CD14-positive monocyte (primary cell): ENCODE measurements at places on chromosomes 16 and 17.

DNA sequence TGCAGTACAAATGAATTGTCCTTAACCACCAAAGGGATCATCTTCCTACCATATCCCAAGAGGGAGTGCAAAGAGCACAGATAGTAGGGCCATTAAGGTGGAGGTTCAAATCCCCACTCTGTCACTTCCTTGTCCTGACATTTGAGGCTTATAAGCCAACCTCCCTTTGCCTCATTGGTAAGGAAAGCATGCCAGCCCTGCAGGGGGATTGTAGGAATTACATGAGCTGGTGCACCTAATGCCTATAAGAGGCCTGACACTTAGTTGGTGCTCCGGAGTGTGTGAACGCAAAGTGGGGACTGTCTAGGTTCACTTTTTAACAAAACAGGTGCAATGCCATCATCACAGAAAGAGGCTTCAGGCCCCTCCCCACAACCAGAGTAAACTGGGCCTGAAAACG lies 374.4 kb downstream of the SNX29 start:
- no peak for DNase-seq

DNA sequence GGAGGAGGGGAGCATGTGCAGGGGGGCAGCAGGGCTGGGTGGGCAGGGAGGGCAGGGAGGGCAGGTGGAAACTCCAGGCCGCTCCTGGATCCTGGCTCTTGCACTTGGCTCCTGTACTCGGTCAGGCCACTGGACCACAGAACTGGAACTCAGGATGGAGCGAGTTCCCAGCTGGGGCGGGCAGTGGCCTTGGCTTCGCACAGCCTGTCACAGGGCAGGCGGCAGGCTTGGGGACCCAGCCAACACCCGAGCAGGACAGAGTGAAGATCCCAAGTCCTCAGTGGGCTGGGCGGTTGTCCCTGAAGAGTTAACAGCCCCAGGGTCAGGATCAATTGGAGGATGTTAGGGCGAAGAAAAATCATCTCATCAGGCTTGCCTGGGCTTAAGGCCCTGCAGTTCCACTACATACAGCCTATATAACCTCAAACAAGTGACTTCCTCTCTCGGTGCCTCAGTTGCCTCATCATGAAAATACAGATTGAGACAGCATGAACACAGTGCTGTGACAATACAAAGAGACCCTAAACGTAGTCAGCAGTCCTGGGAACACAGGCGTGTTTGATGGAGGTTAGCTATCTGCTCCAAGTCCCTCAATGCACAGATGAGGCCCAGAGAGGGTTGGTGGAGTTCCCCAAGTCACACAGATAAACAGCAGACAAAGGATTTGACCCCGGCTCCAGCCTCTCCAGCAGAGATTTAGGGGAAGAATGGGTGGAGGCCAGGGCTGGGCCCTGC lies 21.9 kb downstream of the ZNF423 start:
- no peak for DNase-seq

GRCh38 chr17:68705714-68706076 lies 104.5 kb upstream of the FAM20A start:
- DNase-seq: no peak

- DNase-seq: no peak
Measured at GRCh38 chr17:82929011-82929622, 89.3 kb upstream of the ZNF750 start.

- DNase-seq: no peak
Measured at GRCh38 chr16:28297784-28298510, 5.6 kb downstream of the SBK1 start.

DNA sequence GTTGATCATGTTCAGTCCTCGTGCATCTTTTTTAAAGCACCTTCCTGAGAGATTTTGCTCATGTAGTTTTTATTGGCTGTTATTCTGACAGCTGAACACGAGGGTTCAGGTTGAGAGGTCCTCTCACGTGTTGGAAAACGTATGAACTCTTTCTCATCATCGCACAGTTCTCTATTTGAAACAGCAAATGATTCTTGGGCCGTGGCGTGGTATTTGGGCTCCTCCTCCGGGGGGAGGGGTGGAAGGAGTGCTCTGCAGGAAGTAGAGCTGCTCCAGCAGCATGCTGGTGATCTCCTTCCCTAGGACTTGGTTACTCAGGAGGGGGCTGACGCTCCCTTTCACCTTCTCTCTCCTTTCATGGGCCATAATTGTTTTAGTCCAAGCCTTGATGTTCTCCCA lies 70.4 kb downstream of the KSR1 start:
- DNase-seq: peak; percentile 78

DNA sequence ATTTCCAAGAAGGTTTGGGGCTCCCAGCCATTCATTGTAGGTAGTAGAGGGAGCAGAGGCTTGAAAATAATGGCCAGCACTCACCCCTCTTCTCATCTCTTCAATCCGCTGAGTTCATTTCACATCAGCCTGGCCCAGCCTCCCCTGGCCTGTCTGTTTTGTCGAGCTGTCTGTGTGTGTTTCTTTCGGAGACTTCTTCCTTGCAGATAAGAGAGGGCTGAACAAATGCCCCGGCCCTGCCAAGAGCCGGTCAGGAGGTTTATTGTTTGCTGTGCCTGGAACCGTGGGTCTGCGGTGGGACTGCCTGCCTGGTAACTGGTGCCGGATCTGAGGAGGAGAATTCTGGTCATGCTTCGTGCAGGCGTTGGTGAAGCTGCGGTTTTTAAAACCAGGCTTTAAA lies 3.4 kb downstream of the VPS4A start:
- DNase-seq: no peak

- no peak for DNase-seq
Measured at GRCh38 chr17:38730526-38731379, 612 bp downstream of the CISD3 start.

- DNase-seq: peak; percentile 70
Measured at GRCh38 chr17:77445760-77446532, 305.2 kb downstream of the SEC14L1 start.

GRCh38 chr17:73575470-73576221 lies 68.6 kb downstream of the SDK2 start:
- DNase-seq: no peak

DNA sequence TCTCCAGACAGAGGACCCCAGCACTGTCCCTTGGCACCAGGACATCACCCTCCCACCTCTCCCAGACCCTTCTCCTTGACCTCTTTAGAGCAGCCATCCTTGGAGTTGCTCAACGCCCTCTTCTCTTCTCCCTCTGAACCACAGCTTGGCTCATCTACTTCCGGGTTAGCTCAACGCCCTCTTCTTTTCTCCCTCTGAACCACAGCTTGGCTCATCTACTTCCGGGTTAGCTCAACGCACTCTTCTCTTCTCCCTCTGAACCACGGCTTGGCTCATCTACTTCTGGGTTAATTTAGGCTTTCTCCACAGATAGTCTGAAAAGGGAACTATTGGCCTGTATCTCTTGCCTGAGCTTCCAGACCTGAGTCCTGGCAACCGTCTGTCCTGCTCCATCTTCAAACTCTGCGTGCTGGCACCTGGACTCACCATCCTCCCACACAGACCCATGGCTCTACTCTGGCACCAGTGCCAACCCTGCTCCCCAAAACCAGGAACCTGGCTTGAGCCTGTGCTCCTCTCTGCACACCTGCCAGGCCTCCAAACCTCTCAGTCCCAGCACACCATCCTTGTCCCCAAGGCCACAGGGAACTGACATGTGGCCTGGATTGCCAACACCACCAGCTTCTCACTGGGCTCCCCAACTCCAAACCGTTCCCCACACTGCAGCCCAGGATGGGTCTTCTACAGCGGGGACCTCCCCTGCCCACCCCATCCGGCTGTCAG lies 25.3 kb upstream of the FAAP100 start:
- peak; percentile 80 for DNase-seq

DNA sequence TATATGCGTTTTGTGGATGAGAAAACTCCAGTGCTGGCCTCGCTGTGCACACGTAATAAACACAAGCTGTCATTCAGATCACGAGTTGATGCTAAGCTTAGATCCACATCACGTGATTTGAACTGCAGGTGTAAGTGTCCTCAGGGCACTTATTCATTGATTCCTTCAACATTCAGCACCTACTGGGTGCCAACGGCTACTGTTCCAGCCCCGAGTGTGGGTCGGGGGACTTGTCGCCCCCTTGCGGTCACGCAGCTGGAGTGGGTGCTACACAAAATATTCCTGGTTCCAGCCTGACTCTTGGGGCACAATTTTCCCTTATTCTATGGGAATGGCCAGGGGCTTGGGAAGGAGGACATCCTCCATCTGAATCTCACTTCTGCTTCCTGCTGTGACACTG lies 29.9 kb upstream of the GINS2 start:
- DNase-seq: no peak

DNA sequence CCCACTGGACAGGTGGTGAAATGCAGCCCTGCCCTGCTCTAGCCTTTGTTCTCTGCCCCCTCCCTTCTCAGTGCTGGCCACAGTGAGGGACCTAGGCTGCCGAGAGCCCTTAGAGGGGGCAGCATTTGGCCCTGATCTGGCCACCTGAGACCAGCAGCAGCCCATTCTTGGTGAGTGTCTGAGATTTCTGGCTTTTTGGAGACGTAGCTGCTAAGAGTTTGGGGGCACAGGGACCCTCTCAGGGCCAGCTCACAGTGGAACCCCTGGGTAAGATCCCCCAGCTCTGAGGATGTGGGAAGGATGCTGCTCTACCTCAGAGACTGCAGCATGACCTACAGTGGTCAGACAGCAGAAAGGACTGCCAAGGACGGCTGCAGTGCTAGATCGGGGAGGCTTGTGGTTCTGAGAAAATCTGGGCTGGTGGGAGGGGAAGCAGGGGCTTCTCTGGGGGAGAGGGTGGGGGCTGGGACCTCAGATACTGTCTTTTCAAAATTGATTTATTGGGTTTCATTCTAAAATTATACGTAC lies 13.3 kb downstream of the GRB7 start:
- no peak for DNase-seq

- peak; percentile 27 for DNase-seq
Measured at GRCh38 chr17:75152922-75153779, 1.2 kb downstream of the JPT1 start.

DNA sequence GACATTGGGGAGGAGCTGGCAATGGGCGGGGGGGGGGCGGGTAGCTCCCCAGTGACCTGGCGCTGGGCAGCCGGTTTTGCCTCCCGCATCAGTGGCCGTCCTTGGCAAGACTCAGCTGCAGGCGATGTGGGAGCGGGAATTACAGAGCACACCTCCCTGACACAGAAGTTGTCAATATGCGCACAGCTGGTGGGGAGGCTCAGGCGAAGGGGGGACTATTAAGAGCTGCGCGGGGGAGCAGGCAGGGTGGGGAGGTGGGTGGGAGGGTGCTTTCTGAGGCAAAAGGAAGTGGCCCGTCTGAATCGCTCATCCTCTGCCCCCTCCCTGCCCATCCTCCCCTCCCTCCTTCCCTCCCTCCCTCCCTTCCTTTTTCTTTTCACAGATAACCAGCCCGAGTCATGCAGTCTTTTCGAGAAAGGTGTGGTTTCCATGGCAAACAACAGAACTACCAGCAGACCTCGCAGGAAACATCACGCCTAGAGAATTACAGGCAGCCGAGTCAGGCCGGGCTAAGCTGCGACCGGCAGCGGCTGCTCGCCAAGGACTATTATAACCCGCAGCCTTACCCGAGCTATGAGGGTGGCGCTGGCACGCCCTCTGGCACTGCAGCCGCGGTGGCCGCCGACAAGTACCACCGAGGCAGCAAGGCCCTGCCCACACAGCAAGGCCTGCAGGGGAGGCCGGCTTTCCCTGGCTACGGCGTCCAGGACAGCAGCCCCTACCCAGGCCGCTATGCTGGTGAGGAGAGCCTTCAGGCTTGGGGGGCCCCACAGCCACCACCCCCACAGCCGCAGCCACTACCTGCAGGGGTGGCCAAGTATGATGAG lies 44.0 kb downstream of the SREBF1 start:
- DNase-seq: no peak

GRCh38 chr16:14522671-14523070 lies 107.4 kb downstream of the PARN start:
- DNase-seq: no peak

DNA sequence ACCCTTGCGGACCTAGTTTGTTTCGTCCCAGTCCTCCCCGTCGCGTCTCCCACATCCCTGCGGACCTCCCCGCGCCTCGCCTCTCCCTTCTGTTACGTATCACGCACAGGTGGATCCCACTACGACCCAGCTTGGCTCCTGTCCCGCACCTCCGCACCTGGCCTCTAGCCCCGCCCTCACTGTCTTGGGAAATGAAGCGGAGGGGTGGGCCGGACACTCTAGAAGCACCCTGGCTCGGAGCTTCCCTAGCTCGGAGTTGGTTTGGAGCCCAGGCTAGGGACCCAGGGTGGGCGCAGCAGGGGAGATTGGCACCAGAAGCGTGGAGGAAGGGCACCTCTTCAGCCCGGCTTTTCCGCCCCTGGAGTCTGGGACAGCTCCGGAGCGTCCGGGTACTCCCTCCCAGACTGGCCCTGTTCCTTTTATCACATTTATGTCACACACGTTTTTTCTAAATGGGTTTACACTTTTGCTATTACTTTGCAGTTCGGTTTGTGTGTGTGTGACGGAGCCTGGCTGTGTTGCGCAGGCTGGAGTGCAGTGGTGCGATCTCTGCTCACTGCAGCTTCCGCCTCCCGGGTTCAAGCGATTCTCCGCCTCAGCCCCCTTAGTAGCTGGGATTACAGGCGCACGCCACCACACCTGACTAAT lies 1.4 kb upstream of the CEMP1 start:
- peak; percentile 80 for DNase-seq

DNA sequence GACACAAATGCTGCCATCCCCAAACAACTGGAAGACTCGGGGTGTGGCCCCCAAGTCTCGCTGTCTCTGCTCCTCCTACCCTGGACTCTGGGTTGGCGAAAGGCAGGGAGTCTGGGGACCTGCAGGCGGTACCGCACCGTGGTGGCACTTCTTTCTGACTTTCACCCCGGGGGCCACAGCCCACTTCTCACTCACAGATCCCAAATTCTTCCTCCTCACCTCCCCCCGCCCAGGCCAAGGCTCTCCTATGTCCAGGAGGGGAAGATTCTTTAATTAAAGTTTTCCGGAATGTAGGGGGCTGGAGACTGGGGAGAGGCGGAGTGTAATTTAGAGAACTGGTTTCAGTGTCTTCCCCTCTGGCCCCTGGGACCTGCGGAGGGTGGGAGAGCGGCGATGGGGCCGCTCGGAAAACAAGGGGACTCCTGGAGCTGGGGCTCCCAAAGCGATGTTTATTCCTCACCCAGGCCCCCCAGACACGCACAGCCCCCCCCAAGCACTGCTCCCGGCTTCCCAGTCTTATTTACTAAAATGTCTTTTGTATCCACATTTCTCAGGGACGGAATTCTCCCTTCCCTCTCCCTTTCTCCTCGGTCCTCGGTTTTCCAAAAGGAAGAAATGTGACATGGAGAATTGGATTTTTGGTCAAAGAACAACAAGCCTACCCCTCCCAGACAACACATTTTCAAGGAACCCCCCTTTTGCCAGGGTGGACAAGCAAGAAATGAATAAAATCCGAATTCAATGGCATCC lies 1.2 kb downstream of the WNT3 start:
- DNase-seq: no peak
